ENCODE measurements at places on chromosomes 7 and 10.

- no peak for DNase-seq
These were observed 23.1 kb upstream of the AKR1E2 start for GRCh38 chr10:4802711-4803487.

- no peak for DNase-seq
These were observed 962.8 kb upstream of the POT1 start for GRCh38 chr7:125892434-125892833.

GRCh38 chr7:17168416-17168815 is 130.0 kb upstream of the AHR start:
- DNase-seq = no peak

DNA sequence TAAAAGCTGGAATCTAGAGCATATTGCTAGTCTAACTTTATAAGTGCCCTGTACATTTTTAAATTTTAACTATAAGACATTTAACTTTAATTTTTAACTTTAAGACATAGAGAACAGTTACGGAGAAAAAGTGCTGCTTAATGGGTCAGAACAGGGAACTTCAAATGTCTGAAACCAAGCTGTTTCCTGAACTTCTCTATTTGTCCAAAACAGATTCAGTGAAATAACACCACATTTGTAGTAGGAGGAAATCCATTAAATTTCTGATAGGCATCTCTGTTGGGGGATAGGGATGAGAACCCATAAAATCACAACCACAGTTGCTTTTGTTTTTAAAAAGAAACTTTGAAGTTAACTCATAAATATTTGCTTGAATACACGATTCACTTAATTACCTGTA is 170.8 kb upstream of the ANK3 start:
- DNase-seq = no peak

DNA sequence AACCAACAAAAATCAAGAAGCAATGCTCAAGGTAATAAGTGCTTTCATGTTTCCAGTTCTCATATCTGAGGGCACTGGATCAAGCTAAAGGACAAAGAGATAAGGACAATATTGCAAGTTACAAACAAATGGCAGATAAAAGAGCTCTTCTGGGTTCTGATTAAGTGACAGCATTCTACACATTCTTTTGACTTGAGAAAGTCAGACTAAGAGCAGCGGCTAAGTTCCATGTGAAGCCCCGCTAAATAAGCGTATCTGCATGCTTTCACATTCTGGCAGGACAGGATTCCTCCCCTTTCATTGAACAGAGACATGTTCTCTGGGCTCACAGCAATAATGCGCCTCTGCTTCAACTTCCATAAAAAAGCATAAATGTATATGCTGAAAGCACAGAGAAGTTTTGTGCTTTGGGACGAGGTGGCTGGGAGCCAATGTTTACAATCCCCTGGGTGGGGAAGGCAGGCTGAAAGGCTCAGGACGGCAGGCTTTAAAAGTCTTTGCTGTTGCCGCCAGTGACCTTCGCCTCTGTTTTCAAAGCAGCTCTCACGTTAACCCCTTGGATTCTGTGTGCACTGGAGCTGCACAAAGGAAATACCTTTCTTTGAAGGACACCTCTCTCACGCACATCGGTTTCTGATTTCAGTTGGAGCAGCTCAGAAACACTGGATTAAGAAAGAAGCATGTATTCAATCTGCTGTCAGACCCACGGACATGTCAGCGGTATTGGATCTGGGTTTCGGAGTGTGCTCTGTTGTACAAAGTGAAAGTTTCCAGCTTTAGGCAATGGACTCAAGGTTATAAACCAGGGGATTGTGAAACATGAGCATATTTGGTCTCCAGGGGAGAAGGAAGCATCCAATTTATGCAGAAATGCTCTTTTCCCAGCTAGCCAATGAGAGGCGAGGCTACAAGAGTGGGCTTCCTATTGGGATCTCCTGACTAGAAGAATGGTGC is 105.4 kb upstream of the FAM133B start:
- no peak for DNase-seq

DNA sequence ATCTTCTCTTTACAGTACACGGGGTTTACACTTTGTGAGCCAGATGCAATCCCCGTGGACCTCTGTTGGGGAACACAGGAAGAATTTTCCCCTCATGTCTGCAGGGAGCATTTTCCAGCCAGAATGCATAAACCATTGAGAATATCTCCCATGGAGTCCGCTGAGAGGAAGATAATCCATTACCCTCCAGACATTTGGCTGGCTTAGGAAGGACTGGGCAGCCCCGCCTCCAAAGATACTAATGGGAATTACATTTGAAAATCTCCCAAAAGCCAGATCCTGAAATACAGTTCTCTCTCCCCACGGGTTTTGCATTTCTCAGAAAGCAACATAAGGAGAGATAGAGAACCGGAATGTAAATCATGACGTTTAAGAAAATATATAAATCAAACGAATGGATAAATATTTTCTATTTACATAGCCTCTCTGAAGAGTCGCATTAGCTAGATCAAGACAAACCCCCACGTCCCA is 53.5 kb downstream of the TRIL start:
- no peak for DNase-seq

DNA sequence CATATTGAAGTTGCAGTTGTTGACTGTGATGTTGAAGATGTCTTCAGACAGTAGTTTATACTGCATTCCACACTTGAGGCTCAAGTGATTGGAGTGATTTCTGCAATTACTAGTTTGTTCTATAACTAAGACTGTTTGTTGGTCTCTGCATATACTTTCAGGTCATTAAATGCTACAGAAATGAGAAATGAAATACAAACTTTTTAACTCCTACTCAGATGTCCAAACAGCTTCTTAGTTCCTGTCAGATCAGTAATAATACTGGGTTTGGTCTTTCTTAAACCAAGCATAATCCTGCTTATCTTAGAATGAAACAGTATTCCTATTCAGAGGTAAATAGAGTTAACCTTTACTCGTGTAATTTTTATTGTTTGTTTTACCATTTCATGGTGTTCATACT is 115.9 kb downstream of the CCNY start:
- no peak for DNase-seq

GRCh38 chr10:120459185-120459584 is 2.2 kb downstream of the PLPP4 start:
- no peak for DNase-seq

GRCh38 chr10:91856637-91857036 is 52.6 kb downstream of the FGFBP3 start:
- DNase-seq = no peak

GRCh38 chr10:64619102-64619501 is 1097.9 kb downstream of the REEP3 start:
- DNase-seq = no peak

DNA sequence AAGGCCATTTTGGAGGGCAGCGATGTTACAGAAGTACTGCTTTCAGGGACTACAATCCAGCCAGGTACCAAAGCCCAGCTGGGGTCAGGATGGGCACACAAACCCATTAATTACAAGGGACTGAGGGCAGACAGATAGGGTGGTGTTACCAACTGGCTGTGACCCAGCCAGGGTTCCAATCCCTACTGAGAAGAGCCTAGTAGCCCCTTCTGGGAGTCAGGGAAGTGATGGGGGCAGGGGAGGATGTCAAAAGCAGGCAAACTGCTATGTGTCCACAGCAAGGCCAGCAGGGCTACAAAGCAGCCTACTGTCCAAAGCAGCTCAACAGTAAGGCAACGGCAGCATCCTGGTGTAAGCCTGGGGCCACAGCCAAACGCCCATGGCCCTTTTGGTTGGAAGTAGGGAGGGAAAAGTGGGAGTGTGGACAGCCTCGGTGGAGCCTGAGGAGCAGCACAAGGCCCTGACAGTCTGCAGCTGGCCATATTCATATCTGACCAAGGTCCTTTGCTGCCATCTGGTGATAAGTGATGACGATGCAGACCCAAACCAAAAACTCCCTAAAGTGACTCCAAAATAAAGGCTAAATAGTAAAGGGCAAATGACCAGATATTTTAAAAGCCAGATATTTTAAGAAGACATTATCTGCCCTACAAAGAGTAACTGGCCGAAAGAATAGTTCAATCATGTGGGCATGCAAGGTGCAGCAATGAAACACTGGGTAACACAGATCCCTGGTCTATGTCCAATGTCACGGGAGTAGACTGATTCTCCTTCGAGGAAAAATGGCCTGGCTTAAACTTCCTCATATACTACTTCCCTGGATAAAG is 56.9 kb downstream of the XPNPEP1 start:
- DNase-seq = no peak

- no peak for DNase-seq
These were observed 54.2 kb downstream of the DLG5 start for GRCh38 chr10:77872151-77872946.

DNA sequence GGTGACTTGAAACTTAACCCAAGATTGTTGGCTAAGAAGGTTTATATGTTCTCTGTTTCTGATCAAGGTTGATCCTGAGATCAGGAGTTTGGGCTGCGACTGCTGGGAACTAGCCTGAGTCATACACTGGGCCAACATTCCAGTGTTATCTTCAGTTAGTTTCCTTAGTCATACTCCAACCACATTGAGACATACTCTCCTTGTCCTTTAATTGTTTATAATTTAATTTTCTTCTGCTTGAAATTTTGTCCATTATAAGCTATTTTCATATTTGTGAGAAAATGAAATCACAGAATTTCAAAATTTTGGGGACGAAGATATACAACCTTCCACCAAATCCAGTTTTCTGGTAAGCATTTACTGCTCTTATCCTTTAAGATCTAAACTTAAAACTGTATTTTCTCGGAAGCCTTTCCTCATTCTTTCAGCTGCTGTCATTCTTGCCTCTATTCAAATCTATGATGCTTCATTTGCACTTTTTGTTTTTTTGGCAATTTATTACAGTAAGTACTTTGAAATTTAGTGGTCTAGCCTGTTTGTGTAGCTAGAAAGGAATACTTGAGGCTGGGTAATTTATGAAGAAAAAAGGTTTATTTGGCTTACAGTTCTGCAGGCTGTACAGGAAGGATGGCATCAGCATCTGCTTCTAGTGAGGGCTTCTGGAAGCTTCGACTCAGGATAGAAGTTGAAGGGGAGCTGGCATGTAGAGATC is 63.4 kb upstream of the POT1 start:
- DNase-seq = no peak

GRCh38 chr7:117338020-117338419 is 15.2 kb upstream of the WNT2 start:
- no peak for DNase-seq

All from stimulated activated CD8-positive, alpha-beta memory T cell treated with anti-CD3 and anti-CD28 coated beads, Interleukin-7, amount 100 ng/mL, for 1 hour (primary cell).